Esophagus squamous epithelium (tissue), 5 donors: ENCODE measurements at places on chromosomes 7 and 10. TPM values are rescaled to one million over a fixed set of nuclear protein-coding genes. Genes with fewer than 3 reads are reported as not detected.

Gene C7orf57
- total RNA-seq: 2.3 TPM

Gene PIK3CG
- total RNA-seq: 6.1 TPM

Gene DCLRE1A
- total RNA-seq: 5.6 TPM

Gene OR2A7
- 9.7 TPM for total RNA-seq

Gene CCDC172
- not detected for total RNA-seq

Gene CALCR
- not detected for total RNA-seq

Gene DMBT1
- total RNA-seq: 0.27 TPM

DNA sequence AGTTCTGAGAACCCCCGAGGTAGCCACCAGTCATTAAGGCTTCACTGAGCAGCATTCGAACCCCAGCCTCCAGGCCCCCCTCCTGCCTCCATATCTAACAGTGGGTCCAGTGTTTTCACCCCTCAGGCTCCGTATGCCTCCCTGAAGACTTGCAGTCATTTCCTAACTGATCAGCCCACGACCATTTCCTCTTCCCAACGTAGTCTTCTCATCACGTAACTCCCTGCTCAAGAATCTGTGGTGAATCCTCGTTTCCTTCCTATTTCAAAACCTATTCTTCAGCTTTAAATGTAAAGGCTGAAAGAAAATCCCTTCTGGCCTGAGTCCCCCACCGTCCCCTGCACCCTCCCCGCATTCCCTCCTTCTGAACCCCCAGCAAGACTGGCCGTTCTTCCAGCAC is 21.1 kb downstream of the FRMD4A start:
- no peak for DNase-seq

DNA sequence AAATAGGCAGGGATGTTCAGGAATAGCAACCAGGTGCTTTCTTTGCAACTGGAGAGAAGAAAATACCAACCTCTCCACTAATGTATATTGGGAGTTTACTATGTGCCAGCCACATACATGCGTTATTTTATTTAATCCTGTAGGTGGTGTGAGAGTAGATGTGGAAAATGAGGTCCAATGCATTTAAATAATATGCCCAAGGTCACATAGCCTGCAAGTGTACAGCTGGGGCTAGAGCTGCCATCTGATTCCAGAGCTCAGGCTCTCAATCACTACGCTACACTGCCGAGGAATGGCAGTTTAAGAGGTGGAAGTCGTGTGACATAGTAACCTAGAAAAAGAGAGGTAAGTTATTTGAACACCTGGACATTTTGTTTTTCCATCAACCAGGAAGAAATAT is 277.0 kb downstream of the EXOC4 start:
- DNase-seq: no peak

DNA sequence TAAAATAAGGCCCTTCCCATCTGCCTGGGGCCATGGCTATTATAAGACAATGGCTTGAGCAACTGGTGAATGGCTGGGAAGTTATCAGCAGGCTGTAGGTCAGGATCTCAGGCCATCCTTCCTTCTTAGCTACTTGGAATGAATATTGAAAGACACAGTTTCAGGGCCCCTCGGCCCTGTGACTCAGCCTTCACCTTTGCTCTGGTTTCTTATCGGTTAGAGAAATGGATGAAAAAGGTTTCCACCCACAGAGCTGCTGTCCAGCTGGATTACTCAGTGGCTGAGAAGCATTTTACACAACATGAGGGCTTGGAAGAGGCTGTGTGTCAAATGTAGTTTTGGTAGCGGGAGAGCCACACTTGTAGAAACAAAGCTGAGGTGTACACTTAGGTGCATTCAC is 9.4 kb downstream of the ACSL5 start:
- DNase-seq: no peak

- DNase-seq: no peak
Observed at GRCh38 chr7:37493810-37494209, 45.1 kb upstream of the ELMO1 start.

DNA sequence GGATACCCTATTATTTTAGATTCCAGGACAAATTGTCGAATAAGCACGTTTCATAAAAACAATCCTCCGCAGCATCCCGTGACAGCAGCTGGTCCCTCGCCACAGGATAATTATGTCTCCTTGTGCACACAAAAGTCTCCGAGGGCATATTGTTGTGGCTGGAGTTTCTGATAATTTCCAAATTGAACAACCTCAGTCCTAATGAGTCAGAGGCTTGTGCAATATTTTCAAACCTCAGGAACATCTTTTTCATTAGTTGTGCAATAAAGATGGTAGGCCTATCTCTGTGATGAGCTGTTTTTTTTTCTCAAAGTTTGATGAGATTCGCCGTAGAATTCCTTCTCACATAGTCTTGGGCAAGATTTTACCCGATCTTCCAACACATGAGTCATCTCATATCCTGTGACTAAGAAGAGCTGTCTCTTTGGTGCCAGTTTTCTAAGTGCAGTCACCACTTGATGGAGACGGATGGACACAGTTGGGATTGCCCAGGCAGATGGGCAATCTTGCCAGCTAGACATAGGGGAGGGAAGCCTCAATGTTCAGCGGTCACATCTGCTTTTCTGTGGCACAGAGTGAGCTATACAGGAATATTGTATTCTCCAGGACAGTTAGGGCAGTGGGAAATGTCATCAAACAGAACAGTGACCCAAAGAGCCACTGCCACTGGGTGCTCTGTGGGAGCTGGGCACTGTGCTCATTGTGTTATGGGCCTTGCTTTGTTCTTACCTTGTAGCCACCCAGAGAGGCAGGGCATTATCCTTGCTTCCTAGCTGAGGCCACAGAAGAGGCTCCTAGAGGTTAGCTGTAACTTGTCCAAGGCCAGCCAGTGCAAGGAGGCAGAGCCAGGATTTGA is 7.8 kb downstream of the HTRA1 start:
- DNase-seq: no peak

DNA sequence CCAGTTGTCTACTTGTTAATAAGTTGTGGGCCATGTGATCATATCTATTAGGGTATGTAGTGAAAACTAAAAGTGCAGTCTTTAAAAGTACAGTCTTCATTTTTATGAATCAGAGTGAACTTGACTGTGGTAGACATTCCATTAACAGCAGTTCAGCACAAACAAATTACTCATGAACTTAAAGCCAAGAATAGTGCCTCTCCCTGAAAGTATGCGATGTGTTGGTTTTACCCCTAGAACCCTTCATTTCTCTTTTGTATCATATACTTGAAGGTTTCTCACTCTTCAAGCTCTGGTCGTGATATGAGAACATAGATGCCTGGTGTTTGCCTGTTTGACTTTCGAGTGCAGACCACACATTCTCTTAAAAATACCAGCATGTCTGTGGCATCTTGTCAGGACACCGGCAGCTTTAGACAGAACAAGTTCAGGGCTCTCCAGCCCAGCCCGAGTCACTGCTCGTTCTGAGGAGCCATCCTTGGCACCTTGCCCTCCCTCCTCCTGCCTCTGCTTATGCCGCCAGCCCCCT is 159.3 kb downstream of the LCOR start:
- DNase-seq: no peak

DNA sequence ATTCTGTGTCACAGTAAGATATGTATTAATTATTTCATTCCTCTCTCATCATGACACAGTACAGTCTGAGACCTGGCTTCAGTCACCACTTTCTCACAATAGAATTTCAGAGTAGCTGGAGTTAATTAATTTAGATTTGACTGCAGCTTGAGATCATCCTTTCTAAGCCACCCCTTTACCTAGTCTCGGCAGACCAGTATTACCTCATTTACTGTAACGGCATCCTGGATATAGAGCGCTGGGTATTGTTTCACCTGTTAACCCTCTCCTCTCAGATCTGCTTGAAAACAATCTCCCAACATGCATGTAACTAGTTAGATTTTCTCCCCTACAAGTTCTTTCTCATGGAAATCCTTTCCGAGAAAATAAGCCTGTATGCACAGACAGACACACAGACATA is 1057.5 kb downstream of the GATA3 start:
- no peak for DNase-seq

DNA sequence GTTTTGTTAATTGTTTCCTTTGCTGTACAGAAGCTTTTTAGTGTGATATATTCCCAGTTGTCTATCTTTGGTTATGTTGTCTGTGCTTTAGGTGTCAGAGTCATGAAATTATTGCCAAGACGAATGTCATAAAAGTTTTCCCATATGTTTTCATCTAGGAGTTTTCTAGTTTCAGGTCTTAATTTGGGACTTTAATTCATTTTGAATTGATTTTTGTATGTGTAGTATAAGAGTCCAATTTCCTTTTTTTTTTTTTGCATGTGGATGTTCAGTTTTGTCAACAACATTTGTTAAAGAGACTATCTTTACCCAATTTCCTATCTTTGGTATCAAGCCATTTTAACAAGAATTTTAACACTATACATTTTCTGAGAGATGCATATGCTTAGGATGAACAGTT is 432.2 kb downstream of the CNTNAP2 start:
- no peak for DNase-seq

- no peak for DNase-seq
Observed at GRCh38 chr7:155665957-155666287, 21.5 kb downstream of the RBM33 start.

- DNase-seq: no peak
Observed at GRCh38 chr10:55929291-55929690, 431.8 kb downstream of the ZWINT start.

DNA sequence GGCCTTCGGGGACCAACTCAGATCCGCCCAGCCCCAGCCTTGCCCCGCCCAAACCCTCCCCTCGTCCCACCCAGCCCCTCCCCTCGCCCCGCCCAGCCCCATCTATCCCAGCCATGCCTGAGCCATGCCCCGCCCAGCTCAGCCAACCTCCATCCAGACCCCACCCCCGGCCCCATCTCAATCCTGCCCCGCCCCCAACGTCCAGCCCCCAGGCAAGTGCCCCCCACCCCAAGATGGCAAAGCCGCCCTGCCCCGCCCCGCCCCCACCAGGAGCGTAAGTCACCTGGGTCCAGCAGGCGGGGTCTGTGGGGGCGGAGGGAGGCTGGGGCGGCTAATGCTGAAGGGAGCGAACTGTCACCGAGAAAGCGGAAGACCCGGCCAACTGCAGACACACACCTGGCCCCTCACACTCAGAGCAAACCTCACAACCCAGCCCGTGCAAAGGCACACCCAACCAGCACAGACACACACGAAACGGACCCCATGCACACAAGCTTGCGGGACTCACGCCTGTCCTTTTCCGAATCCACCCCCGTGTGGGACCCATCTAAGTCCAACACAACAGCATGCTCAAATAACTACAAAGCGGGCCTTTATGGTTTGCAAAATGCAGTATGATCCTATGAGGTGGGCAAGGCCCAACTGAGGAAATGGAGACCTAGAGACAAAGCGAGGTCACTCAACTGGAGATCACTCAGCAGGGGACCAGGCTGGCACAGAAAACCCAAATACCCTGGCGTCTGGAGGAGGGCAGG is 11.5 kb upstream of the OGA start:
- DNase-seq: no peak

DNA sequence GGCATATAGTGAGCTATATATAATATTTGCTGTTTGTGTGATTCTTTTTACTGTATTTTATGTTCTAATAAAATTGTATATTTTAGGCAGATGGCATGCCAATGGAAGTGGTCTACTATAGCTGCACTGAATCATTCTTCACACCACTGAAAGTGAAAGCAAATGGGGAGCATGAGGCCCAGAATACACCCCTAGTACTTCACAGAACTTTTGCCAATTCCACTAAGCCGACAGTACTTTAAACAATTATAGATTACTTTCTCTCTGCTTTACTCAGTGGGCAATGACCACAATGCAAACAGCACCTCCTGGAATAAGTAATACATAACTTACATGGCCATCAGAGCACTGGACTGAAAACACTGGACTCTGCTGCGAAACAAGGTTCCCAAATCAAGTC is 70.2 kb downstream of the ANKRD26 start:
- DNase-seq: no peak

DNA sequence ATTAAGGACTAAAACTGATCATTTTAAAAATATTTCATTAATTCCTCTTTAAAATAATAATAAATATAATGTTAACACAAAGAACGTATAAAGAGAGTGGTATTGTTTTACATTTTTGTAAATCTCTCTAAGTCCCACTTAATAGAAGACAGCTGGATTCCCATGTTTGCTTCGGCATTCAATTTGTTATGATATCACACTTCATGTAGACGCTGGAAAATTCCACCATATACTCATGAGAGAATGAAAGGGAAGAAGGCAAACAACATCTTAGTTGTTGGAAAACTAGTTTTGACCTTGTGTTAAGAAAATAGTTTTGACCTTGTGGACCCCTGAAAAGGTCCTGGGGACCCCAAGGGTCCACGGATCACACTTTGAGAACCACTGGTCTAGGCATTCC is 85.3 kb upstream of the MGMT start:
- no peak for DNase-seq

DNA sequence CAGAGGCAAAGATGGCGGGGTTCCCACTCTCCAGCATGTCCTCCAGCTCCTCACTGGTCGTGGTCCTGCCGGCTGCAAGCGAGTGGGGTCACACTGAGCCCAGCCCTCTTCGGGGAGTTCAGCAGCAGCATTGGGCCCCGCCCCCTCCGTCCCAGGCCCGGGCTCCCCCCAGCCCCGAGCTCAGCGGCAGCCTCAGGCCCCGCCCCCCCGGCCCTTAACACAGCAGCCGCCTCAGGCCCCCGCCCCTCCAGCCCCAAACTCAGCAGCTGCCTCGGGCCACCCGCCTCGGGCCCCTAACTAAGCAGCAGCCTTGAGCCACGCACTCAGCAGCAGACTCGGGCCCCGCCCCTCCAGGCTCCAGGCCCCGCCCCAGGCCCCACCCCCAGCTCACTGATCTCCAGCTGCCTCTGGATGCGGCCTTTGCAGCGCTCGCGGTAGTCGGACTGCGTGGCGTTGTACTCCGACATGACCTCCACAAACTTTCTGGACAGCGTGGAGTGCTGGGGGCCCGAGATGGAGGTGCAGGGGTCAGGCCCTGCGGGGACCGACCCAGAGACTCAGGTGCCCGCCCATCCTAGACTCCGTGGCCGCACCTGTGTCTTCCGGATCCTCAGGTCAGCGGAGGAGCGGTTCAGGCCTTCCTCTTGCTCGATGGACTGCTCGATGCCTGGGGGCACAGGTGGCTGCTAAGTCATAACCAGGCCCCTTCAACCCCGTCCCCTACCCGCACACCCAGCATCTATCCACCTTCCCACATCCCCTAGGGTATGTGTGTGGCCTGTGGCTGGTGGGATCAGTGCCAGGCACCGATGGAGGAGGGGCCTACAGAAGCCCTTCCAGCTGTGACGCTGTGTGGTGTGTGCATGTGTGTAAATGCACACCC is 15.5 kb downstream of the STX1A start:
- DNase-seq: no peak

DNA sequence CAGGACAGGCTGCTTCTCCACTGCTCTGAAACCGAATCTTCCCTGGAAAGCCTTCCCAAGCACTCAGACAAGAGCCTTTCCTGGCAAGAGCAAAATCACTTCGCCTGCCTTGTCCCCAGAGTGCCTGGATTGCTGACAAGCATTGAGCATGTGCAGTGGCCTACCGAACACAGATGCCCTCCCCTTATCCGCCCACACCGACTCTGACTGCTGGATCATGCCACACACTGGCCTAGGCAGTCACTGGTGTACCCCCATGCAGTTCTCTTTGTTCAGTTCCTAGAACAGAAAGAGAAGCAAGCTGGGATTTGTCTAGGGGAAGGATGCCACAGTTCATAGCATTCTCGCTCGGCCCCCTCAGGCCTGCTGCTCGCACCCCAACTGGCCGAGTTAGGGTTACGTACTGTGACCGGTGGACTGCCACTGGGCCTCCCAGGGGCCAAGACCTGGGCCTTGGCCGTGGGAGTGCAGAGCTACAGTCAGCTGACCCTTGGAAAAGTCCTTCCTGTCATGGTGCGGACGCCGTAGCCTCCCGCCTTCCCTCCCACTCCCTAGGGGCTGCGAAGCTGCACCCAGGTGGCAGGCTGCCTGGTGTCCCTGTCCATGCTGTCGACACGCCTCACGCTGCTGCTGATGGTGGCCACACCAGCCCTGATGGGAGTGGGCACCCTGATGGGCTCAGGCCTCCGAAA is 6.9 kb downstream of the ABCB8 start:
- no peak for DNase-seq

GRCh38 chr10:113916053-113916452 is 61.6 kb downstream of the NHLRC2 start:
- no peak for DNase-seq
